ENCODE measurements at places on chromosomes 4 and X.

DNA sequence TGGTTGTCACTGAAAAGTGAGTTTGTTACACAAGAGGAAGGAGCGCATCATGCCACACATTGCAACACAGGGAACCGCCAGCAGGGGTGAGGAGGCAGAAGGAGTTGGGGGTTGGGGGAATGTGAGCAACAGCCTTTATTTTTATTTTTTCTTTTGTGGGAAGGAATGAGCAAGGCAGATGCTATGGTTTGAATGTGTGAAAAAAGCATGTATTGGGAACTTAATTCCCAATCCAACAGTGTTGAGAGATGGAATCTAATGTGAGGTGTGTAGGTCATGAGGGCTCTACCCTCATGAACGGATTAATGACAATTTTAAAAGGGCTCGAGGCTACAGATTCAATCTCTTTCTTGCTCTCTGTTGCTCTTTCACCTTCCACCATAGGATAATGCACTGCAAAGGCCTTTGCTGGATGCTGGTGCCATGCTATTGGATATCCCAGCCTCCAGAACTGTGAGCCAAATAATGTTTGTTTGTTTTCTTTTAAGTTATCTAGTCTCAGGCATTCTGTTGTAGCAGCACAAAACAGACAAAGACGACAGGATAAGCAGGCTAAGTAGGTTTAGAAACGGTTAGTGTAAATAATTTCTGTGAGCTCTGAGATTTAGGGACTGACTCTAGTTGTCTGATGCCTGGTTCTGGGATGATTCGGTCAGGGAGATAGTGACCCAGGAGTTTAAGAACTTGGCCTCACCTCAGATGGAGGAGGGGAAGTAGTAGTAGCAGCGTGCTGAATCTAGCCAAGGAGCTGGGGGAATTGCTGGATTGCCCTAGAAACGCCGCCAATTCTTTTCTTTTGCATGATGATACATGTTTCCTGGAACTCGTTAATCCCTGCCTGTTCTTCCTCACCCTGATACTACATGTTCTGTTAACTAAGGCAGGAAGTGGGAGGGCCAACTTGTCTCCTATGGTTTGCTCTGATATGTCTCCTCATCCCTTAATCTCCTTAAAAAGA is 156.6 kb upstream of the CTSO start:
- no peak for DNase-seq

DNA sequence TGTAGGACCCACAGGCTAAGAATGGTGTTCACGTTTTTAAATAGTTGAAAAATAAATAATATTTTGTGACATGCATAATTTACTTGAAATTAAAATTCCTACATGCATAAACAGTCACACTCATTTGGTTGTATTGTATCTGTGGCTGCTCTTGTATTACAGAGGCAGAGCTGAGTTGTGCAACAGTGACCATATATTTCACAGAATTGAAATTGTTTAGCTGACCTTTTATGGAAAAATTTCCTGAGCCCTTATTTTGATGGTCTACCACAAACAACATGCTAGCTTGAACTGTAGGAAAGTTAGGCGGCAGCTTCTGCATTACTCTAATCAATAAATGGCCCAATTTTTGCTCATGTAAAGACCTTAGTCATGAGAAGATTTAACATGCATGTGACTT is 633.4 kb upstream of the AADAT start:
- DNase-seq = no peak

DNA sequence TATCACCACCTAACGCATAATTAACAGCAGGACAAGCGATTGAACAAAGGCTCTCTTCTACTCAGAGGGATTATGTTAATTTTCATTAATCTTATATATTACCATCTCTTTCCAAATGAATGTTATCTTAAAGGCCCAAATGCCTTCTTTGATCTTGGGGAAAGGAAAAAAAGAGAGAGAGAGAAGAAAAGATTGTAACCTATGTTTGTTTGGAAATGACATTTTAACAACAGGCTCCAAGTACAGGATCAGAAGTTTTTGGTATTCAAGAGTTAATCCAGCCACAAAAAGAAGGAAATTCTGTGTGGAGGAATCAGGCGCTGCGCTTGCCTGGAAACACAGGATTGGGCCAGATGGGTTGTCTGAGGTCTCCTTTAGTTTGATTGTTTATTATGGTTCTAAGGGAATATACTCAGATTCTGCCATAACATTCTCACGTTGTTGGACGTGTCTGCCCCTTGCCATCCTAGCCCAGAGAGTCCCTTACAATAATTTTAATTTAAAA is 100.7 kb upstream of the STX18 start:
- no peak for DNase-seq

GRCh38 chr4:6221851-6222760 is 21.8 kb upstream of the JAKMIP1 start:
- DNase-seq = peak; percentile 72

DNA sequence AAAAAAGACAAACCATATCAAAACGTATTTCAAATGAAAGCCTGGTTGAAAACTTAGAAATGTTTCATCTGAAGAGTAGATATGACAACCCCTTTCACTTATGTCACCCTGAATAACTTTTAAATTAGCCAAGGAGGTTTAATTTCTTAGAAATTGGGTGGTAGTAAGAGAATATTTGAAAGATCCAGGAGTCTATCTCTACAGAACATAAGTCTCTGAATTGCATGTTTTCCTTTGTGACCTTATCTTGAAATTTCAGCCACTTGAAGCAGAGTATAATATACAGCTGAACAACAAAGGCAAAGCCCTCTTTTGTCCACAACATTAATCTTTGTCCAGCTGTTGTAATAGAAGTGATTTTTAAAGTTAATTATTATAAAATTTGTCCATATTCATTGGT is 49.5 kb downstream of the TMEM154 start:
- DNase-seq = no peak

- no peak for DNase-seq
Measured at GRCh38 chrX:94493405-94493804, 819.4 kb downstream of the FAM133A start.

- no peak for DNase-seq
Measured at GRCh38 chr4:71254451-71255012, 84.3 kb upstream of the SLC4A4 start.

DNA sequence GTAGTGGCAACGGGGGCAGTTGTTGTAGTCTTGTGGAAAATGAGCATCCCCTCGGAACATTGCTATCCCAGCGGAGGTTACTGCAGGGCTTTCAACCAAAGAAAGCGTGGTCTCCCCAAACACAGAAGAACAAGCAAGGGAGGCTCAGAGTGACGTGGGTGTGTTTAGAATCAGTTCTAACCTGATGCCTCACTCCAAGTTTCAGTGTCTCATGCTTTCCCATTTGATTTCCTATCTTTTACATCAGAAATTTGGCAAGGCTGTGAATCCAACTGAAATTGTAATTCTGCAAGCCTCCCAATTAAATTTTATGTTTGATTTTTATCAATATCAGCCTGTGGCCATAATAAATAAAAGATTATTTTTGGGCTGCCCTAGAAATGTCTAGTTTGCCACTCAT is 156.1 kb upstream of the LNX1 start:
- no peak for DNase-seq

GRCh38 chr4:186723292-186724057 is at the start of gene FAT1:
TSS of gene FAT1 (minus strand) at chr4:186723856. CDS start at chr4:186709827, 14,029 bp downstream.
- no peak for DNase-seq

DNA sequence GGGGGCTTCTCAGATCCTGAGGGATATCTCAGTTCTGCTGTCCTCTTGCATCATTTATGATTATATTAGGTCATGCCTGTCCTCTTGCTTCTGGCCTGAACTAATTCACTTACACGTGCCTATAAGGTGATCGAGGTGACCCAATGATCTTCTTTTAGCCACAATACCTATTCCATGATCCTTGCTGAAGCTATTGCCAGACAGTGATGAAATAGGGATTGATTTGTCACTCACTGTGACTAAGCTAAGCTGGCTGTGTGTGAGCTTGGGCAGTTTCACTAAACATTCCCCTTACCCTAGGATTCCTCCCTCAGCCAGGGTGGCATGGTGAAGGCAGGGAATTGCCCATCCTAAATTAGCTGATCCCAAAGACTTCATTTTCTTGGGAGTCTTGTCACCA is 19.0 kb downstream of the HADH start:
- no peak for DNase-seq

DNA sequence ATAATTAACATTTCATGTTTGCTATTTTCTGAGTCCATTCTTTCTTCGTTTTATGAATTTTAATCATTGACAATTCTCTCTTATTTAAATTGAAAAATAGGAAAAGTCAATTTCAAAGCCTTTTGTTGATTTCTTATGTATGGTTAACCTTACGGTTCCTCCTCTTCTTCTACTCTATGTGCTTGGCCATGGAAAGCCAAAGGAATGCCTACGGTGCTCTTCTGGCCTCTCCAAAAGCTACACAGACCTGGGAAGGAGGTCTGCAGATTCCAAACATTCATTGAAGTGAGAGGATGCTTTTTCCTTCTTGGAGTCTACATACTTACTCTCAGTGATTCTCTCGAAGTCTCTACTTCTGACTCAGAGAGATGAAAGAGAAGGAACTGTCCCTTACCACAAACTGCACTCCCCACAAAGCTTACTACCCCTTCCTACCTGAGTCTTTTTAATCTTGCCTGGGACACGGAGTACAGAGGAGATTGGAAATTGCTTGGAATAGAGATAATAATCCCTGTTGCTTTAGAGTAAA is 863.1 kb upstream of the FTHL17 start:
- no peak for DNase-seq

- no peak for DNase-seq
Measured at GRCh38 chrX:23939203-23939602, 31.4 kb downstream of the CXorf58 start.

- no peak for DNase-seq
Measured at GRCh38 chrX:134180601-134181274, 56.2 kb upstream of the CCDC160 start.

DNA sequence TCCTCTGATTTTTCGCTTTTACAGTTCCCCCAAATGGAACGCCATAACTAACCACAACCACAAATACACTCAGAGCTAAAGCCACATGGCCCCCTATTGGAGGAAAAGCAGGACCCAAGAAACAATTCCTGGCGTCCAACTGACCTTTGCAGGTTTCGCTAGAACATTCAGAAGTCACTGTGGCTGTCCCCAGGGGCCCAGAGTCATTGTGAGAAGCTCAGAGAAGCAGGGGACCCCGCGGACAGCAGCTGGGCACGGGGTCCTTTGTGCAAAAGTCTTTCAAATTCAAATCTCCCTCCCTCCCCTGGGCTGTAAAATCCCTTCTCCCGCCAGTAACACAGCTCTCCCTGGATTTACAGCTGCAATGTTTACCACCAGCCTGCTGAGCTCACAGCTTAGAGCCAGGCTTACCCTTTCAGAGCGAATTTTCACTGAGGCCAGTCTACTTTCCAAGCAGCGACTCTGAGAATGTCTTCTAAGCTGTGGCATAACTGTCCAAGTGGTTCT is 214.8 kb downstream of the CRLF2 start:
- no peak for DNase-seq

- DNase-seq = no peak
Measured at GRCh38 chr4:94759767-94760211, 2.0 kb downstream of the BMPR1B start.

DNA sequence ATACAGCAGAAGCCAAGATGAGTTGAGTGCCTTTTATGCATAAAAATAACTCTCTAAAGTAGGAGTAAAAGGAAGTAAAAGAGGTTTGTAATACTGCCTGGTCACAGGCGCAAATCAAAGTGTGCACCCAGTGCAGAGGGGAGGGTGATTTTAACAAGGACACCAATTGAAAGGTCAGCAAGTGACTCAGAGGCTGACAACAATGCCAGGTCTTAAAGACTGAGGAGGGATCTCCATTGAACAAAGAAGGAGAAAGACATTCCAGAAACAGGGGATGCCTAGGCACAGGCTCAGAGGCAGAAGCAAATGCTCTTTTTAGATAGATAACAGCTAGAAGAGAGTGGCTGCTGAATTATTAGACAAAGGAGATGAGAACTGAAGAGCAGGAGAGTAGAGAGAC is 297.4 kb upstream of the VCX start:
- no peak for DNase-seq

DNA sequence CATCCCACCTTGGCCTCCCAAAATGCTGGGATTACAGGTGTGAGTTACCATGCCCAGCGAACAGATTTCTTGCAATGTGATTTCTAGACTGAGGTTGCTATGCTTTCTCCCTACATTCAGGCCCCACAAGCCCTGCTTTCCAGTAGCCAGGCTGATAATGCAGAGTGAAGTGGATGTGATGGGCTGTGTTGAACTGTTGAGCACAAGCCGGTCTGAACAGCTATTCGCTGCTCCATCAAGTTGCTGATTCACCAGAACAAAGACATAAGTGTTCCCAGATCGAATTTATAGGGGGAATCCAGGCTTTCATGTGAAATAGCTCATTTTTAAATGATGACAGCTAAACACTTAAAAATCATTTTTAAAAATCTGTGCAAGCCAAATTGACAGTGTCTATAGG is 8.0 kb downstream of the NIPAL1 start:
- no peak for DNase-seq

GRCh38 chr4:182895791-182896292 is 21.3 kb downstream of the DCTD start:
- DNase-seq = no peak

DNA sequence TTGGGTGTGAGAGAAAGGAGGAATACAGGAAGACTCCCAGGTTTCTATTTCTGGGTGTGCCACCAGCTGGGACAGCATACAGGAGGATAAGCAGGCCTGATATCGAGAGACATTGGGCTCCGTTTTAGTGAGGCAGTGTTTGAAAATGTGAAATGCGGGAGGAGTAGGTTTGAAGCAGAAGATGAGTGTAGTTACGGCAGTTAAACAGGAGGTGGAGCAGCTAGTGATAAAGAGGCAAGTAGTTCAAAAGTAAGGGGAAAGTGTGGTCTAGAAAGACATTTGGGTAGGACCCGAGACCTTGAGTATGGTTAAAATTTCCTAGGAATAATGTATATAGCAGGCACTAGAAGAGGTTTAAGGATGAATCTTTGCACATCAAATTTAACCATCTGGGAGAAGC is 42.4 kb downstream of the DCUN1D4 start:
- no peak for DNase-seq

GRCh38 chr4:15792974-15793373 is 14.8 kb downstream of the CD38 start:
- no peak for DNase-seq

GRCh38 chr4:86670756-86671155 is 76.6 kb downstream of the PTPN13 start:
- no peak for DNase-seq

- DNase-seq = no peak
Measured at GRCh38 chr4:144340931-144341330, 200.4 kb upstream of the GYPA start.

DNA sequence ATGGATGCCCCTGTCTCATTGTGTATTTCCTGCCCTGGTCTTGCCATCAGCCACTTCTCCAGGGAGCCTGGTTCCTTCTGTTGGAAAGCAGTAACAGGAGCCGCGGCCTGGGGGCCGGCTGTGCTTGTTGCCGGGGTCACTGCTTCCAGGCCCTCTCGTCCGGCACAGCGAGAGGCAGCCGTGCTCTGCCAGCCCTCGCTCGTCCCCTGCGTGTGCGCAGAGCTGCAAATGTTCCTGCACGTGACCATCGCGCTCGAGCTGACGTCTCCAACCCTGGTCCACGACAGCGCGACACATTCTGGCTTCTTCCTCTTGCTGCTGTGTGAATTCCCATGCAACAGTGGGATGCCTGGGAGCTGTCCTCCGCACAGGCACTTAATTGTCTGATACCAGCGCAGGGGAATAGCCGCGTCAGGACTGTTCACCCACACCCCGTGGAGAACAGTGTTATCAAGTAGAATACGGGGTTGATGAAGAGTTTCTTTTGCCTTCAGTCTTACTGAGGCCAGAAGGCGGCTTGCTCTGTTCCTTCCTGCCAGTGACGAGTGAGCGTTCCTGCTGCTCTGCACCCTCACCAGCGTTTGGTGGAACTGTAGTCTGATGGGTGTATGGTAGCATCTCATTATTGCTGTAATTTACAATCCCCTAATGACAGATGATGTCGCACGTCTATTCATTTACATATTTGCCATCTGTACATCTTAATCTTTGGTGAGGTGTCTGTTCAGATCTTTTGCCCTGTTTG is 12.3 kb downstream of the PDE6B start:
- no peak for DNase-seq

Data from cardiac septum (tissue), 1 donor.